ENCODE measurements at places on chromosomes 11 and 22.

DNA sequence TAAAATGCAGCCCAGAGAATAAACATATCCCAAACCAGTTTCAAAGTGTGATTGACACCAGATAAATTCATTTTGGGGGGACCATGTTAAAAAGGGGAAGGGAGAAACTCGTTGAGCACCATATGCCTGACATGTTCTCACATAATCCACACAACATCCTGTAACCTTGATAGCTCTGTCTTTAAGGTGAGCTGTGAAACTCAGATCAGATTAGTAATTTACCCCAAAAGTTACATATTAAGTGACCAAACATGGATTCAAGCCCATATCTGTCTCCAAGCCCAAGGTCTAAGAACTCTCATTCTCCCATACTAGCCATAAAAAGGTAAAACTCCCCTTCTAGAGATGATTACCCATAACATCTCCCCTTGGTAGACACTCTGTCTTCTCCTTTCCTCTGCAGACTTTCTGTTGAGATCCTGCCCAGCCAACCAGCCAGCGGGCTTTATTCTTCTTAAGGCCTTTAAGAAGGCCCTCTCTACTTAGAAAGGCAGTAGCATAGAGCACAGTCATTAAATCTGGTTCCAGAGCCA is 150.7 kb downstream of the CCDC34 start:
- no peak for DNase-seq

DNA sequence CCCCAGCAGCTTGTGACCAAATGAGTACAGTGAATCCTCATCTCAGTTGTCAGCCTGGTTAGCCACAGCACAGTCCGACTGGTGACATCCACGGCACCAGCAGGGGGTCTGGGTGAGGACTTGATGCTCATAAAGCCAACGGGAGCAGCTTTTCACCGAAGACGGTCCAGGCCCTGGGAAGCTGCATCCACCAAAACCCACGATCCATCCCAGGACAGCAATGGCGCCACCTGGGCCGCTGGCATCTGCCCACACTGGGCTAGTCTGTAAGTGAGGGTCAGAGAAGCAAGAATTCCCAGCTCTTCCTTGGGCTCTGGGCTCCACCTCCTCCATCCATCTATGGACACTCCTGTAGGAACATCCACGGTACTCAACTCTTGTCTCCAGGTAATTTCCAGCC is 25.1 kb upstream of the FXYD6 start:
- DNase-seq = no peak

- no peak for DNase-seq
These were observed 3.8 kb downstream of the SHISA8 start for GRCh38 chr22:41911001-41911611.

DNA sequence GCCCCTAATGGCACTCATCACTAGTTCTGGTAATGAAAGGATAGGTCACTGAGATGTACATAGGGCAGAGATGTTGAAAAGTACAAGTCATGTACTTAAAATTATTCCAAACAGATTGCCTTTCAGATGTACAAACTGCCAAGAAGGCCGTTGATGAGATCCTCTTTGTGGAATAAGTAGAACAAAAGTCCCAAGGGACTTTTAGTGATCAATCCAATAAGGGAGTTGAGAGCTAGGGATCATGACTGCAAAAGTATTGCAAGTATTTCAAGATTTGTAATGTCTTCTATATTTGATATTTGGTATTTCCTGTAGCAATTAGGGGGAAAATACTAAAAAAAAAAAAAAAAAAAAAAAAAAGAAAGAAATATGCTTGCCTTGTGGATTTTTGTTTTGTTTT is 82.2 kb downstream of the ATG16L2 start:
- DNase-seq = no peak

- DNase-seq = peak; percentile 89
These were observed 13.6 kb downstream of the MRPL21 start for GRCh38 chr11:68889948-68890446.

GRCh38 chr11:46978005-46978491 is 41.5 kb downstream of the CSTPP1 start:
- DNase-seq = no peak

DNA sequence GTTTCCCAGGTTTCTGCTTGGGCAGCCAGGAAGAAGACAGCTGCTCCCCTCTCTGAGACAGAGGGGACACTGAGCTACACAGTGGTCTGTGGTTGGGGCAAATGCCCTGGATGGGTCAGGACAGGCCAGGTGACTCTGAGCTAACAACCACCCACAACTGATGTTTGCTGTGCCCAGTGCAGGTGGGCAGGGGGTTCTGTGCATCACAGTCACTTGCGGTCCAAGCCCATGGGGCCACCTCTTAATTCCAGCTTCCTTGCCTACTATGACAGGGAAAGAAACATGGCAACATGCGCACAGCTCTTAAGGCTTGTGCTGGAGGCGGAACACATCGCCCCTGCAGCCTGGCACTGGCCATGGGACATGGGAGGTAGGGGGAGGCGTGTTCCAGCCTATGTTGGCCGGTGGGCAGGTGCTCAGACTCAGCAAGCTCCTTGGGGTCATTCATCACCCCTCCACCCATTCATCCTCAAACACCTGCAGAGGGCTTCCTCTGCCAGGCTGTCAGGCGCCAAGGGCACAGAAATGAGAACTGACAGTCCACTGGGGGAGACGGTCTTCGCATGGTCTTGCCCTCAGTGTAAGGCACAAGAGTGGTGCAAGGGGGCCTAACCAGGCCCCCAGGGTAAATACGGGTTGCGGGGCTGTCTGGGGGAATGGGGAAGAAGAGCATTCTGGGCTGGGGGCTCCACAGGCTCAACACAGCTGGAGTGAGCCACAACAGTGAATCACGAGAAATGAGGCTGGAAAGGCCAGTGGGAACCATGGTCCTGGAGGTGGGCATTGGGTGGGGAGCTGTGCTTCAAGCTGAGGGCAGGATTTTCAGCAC is 55.6 kb downstream of the ARFGAP3 start:
- no peak for DNase-seq
